HCT116 (cell line): ENCODE measurements at places on chromosomes 3 and 15.

- no peak for DNase-seq
Observed at GRCh38 chr3:55157731-55158130, 229.9 kb upstream of the LRTM1 start.

GRCh38 chr3:27713435-27714145 lies 8.5 kb downstream of the EOMES start:
- DNase-seq, result no peak

DNA sequence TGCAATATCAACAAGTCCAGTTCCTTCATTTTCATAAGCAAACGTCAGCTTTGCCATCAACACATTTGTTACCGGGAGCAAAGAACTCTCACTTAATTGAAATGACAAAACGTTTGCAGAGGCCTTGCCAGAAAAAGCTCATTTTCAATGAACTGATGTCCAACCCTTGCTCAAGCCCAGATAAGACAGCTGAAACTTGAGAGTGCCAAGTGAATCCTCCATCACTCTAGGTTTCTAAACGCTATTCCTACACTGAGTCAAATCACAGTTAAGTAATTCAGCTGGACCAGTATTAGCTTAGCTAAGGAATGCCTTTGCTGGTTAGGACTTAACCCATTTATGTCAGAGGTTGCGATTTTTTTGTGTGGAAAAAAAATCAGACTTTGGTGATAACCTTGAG lies 11.5 kb downstream of the CHSY1 start:
- no peak for DNase-seq

- no peak for DNase-seq
Observed at GRCh38 chr3:73378207-73378606, 246.5 kb downstream of the PDZRN3 start.

DNA sequence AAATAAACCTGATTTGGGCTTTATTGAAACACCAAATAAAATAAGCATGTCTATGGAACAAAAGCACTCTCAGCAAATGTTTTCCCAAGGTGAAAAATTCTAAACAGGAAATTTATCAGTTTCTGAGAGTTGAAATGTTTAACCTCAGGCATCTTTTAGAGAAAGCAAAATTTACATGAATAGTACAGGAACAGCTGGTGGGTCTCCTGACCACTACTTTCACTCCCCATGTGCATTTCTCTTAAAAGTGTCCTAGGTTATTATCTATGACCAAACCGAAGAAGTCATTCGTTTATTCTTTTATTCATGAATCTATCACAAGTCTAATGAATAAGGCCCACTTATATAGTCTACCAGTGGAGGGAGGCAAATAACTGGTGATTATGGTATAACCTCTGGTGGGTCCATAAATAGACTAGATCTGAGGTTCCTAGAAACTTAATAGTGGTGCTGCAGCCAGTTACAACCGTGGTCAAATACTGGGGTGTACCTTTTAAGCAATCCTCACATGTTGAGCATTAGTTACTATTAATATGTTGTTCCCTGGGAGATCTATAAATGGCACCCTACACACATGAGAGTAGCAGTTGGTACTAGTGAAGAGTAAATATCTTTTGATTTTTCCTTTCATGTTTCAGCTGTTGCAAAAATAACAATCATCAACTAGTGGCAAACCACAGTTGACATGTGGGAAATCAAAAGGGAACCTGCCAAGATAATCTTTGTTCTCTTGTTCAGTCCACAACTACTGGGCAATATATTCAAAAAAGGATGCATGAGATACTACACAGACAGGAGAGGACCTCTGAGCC lies 169.3 kb upstream of the STAC start:
- DNase-seq, result no peak

- DNase-seq, result no peak
Observed at GRCh38 chr3:187746442-187747281, 1.4 kb upstream of the BCL6 start.

- no peak for DNase-seq
Observed at GRCh38 chr15:80501476-80501875, 97.3 kb downstream of the ARNT2 start.

DNA sequence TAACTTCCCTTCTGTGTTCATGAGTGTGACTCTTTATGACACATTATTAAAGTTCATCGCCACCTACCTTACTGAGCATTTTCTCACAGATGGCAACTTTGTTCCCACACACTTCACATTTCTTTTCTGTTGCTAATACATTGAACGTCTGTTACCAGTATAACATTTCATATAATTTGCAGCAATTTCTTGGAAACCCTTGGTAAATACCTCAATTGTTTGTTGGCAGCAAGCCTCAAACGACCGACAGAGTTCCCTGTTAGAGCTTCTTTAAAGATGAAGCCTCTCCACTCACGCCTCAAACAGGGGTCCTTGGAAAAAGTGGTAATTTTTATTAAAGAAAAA lies 3.2 kb upstream of the CHSY1 start:
- no peak for DNase-seq

- no peak for DNase-seq
Observed at GRCh38 chr3:64489361-64490044, 198.3 kb downstream of the ADAMTS9 start.

DNA sequence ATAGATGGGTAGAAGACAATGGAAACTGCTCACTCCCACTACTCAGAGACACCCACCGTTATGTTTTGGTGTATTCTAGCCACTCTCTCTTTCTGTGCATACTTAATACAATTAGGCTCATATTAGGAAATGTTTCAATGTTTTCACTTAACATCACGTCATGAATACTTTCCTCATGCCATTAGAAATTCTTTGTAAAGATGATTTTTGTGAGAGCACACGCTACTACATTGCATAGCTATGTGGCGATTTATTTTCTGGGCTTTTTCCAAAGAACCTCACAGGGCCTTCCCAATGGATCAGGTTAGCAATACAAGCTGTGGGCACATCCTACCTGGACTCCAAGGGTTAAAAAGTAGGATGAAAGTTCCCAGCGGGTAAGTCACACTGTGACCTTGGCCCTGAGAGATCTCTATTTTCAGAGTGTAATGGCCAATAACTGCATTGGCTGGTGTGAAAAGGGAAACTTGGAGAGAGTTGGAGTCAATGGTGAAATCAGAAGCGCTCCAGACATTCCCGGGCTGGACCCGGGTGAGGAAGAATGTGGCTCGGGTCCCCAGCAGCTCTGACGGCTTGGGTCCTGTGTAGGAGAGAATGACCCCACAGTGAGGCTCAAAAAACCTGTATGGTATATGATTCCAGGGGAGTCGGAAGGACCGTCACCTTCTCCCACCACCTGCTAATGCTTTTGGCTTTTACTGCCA lies 25.8 kb upstream of the TGM5 start:
- no peak for DNase-seq

DNA sequence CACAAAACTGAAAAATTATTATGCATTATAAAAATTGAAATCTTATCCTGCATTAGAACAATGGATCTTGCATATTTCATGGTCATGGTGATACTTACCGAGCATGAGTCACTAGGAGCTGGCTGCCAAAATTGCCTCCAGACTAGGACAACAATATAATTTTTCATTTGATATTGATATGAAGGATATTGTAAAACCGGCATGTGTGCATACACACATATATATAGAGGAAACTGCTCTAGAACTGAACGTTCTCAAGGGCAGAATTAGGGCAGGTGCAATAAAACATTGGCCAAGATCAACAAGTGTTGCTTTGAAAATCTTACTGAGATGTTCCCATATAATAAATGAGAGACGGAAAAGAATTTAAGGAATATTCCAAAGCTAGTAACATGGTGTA lies 319.4 kb upstream of the POU1F1 start:
- DNase-seq, result no peak

GRCh38 chr3:125332504-125332903 lies 42.6 kb downstream of the ZNF148 start:
- no peak for DNase-seq

DNA sequence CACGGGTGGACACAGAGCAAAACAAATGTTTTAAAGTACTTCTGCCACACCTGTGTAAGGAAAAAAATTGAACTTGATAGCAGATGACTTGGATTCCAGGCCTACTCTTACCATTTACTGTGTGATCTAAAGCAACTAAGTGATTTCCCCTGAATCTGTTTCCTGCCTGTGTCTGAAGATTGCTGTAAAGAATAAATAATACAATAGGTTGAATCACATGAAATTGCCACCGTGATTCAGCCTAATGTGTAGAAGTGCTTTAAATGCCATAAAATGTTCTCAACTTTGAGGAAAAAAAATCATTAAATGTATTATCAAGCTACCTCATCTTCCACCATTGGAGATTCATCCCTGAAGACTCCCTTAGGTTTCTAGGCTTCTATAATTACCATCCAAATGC lies 27.6 kb upstream of the NUDT16 start:
- no peak for DNase-seq

GRCh38 chr15:85589851-85590250 lies 204.9 kb downstream of the KLHL25 start:
- no peak for DNase-seq

DNA sequence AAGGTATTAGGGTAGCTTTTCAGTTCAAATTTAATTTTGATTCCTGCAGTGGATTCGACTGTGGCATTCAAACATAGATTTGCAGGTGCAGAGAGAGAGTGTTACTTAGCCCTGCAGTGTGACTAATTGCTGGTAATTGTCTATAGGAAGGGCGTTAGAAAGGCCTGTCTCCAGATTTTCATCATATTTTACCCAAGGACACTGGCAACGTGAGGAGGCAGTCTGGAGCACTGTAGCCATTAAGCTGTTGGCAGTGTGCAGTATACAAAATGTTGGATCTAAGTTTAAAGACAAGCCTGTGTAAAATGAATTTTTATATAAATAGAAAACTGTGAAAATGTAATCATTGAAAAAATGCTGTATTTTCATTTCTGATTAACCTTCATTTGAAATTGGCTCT lies 342.9 kb downstream of the CNTN4 start:
- no peak for DNase-seq

- DNase-seq, result no peak
Observed at GRCh38 chr15:69860921-69861320, 236.8 kb downstream of the TLE3 start.

- DNase-seq, result no peak
Observed at GRCh38 chr15:43953402-43953801, 126.6 kb downstream of the WDR76 start.

GRCh38 chr3:100144255-100144866 lies 30.1 kb upstream of the FILIP1L start:
- DNase-seq, result no peak

GRCh38 chr3:171876680-171877147 lies 33.6 kb downstream of the TMEM212 start:
- DNase-seq, result no peak

DNA sequence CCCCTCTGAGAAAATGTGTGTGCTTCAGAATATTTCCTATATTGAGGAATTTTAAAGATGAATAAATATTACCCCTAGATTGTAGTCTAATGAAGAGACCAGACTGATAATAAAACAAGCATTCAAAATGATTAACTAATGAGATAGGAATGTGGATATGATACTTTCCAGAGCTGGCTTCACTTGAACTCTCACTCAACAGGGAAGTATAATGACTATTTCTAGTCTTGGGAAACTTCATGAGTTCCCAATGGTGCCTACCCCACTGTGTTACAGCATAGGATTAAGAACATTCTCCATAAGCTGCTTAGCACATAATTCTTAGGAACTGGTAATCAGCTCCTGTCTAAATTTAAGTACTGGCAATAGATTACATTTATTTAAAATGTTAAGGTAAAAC lies 261.5 kb upstream of the ZNF385D start:
- no peak for DNase-seq

GRCh38 chr15:59873644-59874272 lies 130.4 kb upstream of the FOXB1 start:
- no peak for DNase-seq

GRCh38 chr3:186366206-186366605 lies 4.2 kb upstream of the DGKG start:
- no peak for DNase-seq

DNA sequence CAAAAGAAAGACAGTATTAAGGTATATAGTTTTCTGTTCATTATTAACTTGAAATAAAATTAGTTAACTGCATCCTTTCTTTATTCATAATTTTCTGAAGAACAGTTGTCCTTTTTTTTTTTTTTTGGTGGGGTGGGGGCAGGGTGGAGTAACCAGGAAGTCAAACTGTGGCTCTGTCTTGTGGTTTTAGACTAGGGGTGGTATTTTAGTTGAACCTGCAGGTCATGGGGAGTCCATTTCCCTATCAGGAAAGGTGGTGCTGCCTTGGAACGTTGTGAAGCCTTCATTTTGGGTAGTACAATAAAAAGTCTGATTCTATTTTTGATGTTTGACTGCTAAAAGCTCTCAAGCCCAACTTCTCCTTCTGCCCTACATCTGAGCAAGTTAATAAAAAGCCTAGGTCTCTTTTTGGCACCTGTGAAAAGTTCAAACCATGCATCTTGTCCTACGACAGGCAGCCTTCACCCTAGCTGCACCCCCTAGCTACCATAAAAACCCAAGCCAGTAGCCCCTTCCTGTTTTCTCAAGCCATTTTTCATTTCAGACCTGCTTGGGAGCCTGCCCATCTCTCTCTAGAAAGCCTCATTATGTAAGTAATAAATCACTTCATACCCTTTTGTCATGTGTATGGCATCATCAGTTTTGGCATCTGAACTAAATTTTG lies 31.2 kb upstream of the RIOX2 start:
- DNase-seq, result no peak

DNA sequence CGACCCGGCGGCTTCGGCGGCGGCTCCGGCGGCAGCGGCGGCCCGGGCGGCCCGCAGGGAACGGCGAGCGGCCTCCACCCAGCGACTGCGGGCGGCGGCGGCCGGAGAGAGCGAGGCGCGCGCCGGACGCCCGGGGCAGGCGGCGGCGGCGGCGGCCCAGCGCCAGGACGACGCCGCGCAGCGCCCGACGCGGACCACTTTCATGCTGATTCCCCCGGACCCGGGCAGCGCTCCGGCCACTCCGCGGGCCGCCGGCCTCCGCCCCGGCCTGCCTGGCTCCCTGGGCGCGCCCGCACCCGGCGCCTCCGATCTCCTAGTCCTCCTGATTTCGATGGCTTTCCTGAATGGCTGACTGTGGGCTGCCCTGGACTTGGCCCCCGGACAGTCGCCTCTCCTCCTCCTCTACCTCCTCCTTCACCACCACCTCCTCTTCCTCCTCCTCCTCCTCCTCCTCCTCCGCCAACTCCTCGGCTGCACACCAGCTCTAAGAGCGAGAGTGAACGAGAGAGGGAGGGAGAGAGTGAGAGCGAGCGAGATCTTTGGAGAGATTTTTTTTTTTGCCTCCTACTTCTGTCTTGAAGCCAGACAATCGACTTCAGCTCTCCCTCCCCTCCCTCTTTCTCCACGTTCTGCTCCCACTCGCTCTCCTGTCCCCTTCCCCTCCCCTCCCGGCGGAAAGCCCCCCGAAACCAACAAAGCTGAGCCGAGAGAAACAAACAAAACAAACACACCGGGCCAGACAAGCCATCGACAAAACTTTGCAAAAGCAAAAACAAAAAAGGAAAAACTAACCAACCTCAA lies 844 bp downstream of the NR2F2 start:
- DNase-seq, result no peak

DNA sequence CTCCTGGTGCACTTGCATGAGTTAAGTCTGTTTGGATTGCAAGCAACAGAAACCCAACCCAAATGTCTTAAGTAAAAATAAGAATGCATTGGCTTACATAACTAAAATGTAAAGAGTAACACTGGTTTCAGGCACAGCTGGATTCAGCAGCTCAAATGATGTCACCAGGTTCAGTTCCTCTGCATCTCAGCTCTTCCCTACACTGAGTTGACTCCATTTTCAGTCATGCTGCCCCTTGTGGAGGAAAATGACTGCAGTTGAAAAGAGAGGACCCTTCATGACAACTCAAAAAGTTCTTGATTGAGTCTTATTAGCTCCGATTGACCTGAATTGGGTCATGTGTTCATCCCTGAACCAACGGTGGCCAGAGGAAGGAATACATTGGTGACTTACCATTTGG lies 138.5 kb upstream of the ABI3BP start:
- no peak for DNase-seq
